ENCODE measurements at places on chromosomes 11 and 22. TPM values are rescaled to one million over a fixed set of nuclear protein-coding genes. Genes with fewer than 3 reads are reported as not detected.

TMPRSS13 gene
- 0.66 TPM for total RNA-seq

SLC39A13 gene
- 92.7 TPM for total RNA-seq

DNA sequence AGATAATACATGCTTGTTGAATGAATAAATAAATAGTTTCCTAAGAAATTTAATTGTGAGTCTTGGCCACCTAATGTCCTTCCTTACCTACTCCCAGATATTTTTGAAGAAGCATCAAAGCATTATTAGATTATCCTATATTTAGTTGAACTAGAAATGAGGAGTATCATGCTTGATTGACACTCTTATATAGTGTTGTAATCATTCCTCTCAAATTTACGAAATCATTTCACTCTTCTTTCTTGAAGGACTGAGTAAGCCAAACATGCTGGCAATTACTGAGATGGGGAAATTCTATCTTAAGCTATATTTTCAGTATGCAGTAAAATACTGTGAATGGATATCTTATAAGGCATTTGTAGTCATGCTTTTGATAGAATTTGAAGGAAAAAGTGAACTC lies 189.0 kb downstream of the LUZP2 start:
- no peak for DNase-seq

DNA sequence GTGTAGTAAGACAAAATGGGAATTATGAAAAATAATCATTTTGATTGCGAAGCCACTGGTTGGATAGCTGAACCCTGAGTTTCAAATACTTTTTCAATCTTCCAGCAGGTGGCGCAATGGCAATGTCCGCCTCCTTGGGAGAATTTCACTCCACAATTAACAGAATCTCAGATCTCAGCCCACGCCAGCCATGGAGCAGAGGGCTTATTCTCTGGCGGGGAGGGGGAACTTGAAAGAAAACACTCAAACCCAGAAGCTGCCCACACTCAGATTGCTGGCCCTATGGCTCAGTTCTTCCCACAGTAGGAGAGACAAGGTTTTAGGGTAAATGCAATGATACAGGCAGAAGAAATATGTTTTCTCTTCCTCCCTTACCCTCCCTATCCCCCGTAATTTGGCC lies 38.7 kb upstream of the RCN1 start:
- peak; percentile 22 for DNase-seq

GRCh38 chr22:44202261-44202789 lies 21.6 kb downstream of the PARVG start:
- DNase-seq, result peak; percentile 88

GRCh38 chr11:129131316-129131715 lies 60.8 kb downstream of the ARHGAP32 start:
- peak; percentile 74 for DNase-seq

- no peak for DNase-seq
These were observed 92.5 kb upstream of the PRDM11 start for GRCh38 chr11:45053736-45054446.

- no peak for DNase-seq
These were observed 55.9 kb upstream of the PRR5 start for GRCh38 chr22:44646141-44646540.

DNA sequence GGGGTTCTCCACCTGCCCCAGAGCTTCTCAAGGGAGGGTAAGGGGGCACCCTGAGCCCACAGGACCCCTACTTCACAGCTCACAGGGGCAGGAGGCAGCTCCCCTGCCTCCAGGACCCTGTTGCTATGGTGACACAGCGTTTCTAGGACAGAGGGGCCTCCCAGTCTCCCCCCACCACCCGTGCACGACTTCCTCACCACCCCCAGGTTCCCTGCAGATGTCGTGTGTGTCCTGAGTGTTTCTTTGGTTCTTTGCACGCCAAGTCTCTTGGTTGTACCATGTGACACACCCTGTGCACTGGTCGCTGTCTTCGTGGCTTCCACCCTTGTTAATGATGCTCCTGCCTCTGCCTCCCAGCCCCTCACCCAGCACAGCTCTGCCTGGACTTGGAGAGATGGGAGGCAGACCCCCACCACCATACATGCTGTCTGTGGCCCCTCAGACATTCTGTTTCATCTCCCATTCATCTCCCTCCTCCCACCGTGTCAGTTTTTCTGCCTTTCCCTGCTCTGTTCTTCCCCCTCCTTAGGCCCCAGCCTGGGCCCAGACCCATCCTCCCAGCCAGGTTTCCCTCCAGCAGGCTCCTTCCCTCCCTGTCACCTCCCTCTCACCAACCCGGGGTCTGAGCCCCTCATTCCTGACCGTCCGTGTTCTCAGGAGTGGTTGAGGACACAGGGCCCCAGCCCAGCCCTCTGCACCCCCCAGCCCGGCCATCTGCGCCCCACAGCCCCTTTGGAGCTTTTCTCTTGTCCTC lies 24.5 kb upstream of the RAB1B start:
- no peak for DNase-seq
